ENCODE measurements at places on chromosomes 3 and 15.

DNA sequence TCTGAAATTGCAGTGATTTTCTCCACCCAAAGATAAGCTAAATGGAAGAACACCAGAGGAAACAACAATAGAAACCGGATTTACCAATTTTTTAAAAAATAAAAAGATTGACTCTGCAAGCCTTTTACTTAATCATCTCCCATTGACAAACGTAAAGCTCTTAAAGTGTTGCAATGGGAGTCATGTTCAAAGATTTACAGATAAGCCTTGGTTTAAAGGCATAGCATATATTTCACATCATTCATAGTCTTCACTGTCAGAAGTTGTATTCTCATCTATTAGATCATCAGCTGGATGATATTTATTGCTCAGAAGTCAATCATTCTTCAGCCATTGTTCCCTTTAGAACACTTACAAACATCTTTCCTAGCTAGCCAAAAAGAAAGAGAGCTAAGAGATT, 397.6 kb downstream of the GBE1 start:
- DNase-seq = no peak

- DNase-seq = no peak
Measured at GRCh38 chr15:38899300-38899699, 334.7 kb upstream of the RASGRP1 start.

DNA sequence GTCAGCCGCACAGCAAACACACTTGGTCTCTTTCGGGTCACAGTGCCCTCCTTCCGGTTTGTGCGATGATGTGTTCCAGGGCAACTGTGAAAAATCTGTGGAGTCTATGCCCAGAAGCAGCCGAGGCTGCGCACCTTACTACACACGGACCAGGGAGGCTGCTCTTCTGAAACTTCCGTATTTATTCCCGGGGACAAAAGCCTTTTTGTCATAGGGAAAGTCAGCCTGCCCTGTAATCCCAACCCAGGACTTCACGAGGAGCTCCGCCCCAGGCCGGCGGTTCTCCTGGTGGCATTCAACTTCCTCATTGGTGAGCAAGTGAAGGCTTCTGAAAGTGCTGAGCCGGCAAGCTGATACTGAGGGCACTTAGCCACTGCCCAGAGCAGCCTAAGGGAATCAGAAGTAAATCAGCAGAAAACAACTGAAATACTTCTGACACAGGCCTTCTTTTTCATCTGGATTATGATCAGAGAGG, 126.5 kb downstream of the FMN1 start:
- DNase-seq = no peak

- DNase-seq = no peak
Measured at GRCh38 chr3:159807137-159808040, 181.2 kb upstream of the IL12A start.

DNA sequence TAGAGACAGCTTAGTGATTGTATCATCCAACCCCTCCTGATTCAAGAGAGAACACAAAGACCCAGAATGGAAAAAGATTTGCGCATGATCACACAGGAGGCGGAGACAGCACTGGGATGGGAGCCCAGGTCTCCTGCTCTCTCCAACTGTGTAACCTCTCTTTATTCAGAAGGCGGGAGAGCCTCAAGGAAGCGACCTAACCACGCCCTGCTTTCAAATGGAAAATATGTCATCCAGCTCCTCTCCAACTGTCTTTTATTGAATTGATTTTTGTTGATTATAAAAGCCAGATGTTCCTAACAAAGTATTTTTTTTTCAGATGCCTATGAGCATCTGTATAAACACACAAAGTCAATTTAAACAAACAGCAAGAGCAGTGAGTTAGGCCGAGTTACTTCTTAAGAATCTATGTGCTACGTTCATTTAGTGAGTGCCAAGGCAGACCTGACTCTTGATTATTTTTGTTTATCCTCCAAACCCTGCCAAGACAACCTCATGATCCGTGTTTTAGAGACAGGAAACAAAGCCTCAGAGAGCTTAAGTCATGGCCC, 74.5 kb downstream of the BFSP2 start:
- no peak for DNase-seq

GRCh38 chr15:76065245-76065644, 5.5 kb downstream of the TMEM266 start:
- DNase-seq = no peak

DNA sequence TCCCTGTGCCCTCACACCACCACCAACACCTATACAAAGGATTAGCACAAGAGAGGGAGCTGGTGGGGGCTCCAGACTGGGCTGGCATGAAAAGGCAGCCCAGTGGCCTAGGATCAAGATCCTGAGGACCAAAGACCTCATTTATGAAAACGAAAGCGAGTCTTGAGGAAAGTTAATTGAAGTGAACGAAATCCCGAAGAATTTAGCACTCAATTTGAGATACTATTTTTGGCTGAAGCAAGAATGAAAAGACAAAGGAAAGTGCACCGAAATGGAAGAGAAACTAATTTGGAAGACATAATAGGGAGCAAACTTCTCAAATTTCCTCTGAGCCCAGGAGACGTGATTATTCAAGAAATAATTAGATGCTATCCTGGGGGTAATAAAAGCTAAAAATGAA, 68.7 kb upstream of the SLC6A11 start:
- no peak for DNase-seq

- DNase-seq = no peak
Measured at GRCh38 chr3:156389449-156389950, 165.4 kb downstream of the SSR3 start.

- no peak for DNase-seq
Measured at GRCh38 chr15:88769161-88769971, 33.9 kb upstream of the ACAN start.

DNA sequence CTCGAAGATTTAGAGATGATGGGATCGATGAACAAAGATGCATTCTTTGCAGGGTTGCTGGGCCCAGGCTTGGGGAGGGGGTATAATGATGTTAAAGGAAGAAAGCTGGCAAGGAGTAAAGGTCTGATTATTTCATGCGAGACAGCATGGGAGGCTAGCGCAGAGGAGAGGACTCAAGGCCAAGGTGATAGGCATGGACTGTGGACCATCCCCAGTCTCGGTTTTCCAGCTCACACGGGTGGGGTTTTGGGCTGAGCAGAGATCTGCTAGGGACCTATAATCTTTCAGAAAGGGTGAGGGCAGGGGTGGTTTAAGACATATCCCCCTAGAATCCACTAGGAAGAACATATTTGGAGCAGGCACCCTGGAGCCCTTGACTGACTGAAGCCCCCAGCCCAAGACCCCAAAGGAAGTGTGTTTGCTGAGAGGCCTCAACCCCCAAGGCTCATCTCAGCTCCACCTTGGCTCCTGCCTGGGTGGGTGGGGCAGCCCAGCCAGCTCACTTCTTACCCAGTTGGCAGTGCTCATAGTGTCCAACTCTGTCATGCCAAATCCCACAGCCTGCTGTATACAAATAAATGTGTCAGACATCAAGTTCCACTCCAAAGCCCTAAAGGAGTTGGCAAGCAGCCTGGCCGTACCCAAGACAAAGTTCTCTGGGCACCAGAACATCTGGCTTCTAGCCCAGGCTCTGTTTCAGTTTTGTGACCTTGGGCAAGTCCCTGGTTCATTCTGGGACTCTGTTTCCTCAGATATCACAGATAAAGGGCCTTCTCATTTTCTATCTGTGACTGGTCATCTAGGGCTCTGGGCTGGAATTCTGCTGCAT, 17.9 kb downstream of the ACSBG1 start:
- no peak for DNase-seq

DNA sequence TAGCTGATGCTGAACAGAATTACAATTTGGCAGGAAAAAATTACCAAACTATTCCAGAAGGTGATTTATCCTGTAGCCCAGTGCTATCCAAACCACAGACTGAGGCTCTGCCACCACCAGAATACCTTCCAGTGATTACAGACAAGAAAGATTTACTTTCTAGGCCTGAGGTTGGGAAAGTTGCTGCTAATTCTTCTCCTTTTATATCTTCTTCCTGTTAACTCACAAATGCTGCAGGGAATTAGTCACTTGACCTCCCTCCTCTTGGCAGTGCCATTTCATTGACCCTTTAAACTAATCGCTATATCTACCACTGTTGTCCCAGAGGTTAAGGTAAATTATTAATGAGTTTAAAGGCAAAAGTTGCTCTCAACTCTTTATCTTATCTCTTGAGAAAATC, 118.4 kb downstream of the CTNNB1 start:
- peak; percentile 10 for DNase-seq

DNA sequence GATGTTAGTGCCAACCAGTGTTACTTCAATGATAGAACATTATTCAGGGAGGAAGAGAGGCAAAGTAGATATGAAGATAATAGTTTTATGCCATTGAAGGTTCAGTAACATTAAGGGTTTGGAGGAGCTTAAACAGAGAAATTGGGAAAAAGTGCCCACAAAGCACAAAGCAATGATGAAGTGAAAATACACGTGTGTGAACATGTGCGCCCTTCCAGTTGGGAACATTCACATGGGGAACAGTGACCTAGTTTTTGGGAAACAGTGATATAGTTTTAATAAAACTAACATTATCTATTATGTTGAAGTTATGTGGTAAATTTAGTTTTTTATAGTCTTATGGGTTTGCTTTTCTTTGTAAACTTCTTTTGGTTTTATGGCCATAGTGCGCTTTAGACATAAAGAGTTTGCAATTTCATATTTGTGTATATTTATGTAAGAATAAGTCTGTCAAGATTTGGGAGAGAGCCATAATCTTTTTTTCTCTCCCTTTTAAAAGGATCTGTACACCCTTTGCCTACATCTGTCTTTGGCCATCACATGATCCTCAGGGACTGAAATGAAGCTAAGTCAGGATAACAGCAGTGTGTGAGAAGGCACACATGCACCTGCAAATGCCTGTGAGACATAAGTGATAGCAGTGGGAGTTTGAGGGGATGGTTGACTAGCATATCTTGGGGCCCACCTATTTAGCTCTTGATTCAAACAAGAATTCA, 450.3 kb upstream of the THRB start:
- DNase-seq = no peak

DNA sequence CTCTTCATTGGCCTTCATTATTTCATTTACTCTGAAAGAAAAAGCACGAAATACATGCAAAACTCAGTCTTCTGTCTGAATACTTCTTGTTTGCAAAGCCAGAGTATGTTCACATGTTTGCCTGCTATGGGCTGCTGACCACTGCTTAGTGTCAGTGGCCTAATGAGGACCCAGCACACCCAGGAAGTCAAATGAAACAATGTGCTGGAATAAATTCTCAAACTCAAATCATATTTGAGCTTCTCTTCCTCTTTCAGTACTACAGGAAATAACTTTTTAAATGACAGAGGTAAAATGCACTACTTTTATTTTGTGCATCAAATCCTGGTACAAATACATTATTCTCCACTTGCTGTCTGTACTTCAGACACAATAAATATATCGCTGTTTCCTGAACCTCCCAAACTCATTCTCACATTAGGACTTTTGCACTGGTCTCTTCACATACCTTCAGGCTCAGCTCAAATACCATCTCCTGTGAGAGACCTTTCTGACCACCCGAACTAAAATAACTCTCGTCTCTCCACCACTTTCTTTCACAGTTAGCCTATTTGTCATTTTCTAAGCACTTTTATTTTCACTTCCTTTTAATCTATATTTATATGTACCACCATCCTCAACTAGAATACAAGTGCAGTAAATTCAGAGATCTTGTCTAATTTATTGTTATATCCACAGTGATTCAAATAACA, 176.8 kb downstream of the TUSC7 start:
- DNase-seq = no peak

DNA sequence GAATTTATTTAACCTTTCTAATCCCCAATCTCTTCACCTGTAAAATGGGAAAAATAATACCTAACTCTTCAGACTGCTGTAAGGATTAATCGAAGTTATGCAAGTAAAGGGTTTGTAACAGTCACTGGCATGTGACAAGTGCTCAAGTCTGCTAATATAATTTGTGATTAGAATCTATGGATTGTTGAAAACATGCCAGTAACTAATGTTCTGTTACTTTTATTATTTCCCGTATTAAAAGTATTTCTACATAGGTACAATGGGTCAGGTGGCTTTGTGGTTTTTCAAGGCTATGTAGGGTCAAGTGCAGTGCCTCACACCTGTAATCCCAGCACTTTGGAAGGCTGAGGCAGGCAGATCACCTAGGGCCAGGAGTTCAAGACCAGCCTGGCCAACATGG, 29.4 kb downstream of the ULK4 start:
- DNase-seq = no peak

GRCh38 chr3:186570941-186571643, 572 bp downstream of the DNAJB11 start:
- DNase-seq = no peak

- DNase-seq = no peak
Measured at GRCh38 chr15:36784717-36785116, 205.3 kb downstream of the CDIN1 start.

DNA sequence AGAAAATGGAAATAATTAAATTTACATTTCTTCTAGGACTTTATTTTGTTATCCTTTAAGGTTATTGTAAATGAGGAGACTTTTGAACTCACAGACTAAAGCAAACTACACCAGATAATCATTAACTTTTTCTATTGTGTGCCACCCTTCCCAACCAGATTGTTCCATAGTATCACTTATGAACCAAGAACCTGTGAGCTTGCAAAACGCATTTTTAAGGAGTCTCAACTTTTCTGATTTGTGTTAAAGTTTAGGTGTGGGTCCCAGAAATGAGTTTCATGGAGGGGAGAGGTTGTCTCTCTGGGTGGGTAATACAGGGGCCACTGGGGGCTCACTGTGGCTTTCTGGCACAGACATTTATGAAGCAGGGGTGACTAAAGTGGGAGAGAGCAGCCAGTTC, 75.7 kb downstream of the IGF1R start:
- no peak for DNase-seq

DNA sequence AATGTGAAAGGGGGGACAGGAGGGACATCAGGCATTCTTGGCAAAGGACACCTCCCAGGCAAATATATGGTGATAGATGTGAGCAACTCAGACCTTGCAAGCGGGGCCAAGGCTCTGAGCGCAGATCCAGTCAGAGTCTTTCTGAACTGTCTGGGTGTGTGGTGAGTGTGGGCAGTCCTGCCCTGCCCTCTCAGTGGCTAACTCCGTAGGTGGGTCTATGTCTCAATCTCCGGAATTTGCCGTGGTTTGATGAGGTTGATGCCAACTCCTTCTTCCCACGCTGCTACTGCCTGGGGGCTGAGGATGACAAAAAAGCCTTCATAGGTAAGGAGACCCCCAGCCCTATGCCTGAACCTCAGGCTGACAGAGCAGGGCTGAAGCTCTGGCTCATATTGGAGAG, 7.4 kb downstream of the TTLL3 start:
- DNase-seq = no peak

- no peak for DNase-seq
Measured at GRCh38 chr3:42213417-42213816, 52.6 kb downstream of the CCK start.

DNA sequence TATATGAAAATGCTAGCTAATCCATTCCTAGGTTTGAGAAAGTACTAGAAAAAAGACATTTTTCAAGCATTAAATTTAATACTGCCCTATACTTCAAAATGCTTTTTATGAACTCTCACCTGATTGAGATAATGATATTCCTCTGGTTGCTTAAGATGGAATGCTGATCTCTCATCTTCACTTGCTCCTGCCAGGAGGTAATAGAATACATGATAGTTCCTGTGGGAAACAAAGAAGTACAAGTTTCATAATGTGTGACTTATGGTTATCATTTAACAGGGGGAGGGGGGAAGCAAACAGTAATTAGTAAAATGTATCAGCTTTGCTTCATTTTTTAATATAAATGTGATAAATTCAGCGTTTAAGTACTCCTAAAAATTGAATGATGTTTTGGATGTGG, 97.2 kb downstream of the MYO9A start:
- no peak for DNase-seq
